Activated T-helper 1 cell treated with anti-CD3 and anti-CD28 coated beads, Interleukin-12 subunit alpha, Interleukin-12 subunit beta, Interleukin-2, Interleukin-4 antibody, amounts not matched to agents 30 ng/mL and 10 ng/mL and 1 ng/mL, durations not matched to agents 14 hours and 24 hours and 36 hours (primary cell): ENCODE measurements at places on chromosomes 2 and 18. TPM values are rescaled to one million over a fixed set of nuclear protein-coding genes. Genes with fewer than 3 reads are reported as not detected.

GRCh38 chr18:39105104-39105503 lies 1539.5 kb upstream of the CELF4 start:
- DNase-seq: no peak
- no peak overlapping the region for H3K27ac ChIP-seq
- H3K27me3 ChIP-seq: no peaks in the 10 kb centered on the region
- H3K4me1 ChIP-seq: no peaks in the 10 kb centered on the region
- no peak overlapping the region for H3K4me3 ChIP-seq
- H3K36me3 ChIP-seq: no peaks in the 10 kb centered on the region

DNA sequence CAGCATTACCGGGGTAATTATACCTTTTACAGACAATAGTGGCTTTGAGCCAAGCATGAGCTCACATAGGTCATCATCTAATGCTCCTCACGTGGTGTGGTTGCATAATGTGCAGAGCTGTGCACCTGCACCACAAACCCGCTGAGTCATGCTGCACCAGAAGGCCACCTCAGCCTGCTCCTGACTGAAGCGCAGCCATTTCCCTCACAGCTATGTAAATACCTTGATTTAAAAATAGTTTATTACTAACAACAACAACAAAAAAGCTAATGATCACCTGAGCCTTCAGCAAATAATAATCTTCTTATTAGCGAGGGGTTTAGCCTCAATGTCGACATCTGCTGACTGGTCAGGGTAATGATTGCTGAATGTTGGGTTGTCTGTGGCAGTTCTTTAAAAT lies 238.8 kb downstream of the MBD5 start:
- no peak for DNase-seq
- H3K27ac ChIP-seq: no peak overlapping the region
- H3K36me3 ChIP-seq: peaks cover 12% of the 10 kb centered on the region
- no peaks in the 10 kb centered on the region for H3K27me3 ChIP-seq
- H3K4me1 ChIP-seq: no peaks in the 10 kb centered on the region

GRCh38 chr18:69616114-69616513 lies 215.4 kb downstream of the DOK6 start:
- no peak for DNase-seq
- H3K4me1 ChIP-seq: no peaks in the 10 kb centered on the region
- H3K27ac ChIP-seq: no peak overlapping the region
- H3K36me3 ChIP-seq: no peaks in the 10 kb centered on the region
- H3K4me3 ChIP-seq: no peak overlapping the region

Gene ALPI
- not detected in 2 replicates for total RNA-seq

Gene LONRF2
- total RNA-seq: 0.23 and 0.32 TPM in 2 replicates

Gene EMX1
- total RNA-seq: not detected in 2 replicates
